ENCODE measurements at places on chromosomes 5 and 9.

- DNase-seq, result no peak
Observed at GRCh38 chr9:94813379-94813778, 86.9 kb downstream of the AOPEP start.

- DNase-seq, result no peak
Observed at GRCh38 chr5:102010644-102011043, 285.4 kb downstream of the SLCO4C1 start.

GRCh38 chr9:131697097-131697496, 42.8 kb downstream of the RAPGEF1 start:
- no peak for DNase-seq

DNA sequence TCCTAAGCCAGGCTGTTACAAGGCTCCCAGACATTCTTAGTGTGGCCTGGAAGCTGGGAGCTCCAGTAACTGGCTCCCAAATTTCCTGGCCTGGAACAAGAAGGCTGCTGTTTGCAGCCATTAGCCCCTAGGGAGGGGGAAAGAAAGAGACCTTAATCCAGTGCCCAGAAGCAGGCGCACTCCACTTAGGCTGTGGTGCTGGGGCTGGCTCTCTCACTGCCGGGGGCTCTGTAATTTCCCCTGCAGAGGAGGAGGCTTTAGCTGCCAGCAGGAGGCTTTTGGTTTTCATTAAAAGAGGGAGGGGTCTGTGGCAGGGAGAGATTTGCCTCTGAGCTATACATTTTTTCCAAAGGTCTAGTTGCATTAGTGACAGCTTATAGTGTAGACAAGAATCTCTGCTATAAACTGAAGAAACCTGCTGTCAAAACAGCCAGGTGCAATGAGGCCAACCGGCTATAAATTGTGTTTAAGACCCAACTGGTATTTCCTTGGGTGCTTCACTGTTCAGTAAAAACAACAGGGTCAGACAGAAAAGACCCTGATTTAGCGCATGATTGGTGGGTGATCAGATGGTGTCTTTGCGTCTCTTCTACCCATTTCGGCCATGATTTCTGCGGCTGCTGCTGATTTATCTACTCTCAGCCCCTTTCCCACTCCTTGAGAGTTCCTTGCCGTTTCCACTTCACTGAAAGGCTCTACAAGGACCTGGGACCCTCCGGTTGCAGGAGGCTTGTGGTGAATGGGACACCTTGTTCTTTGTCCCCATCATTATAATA, 254.6 kb downstream of the AOPEP start:
- no peak for DNase-seq

GRCh38 chr5:80755626-80756025, 100.8 kb upstream of the DHFR start:
- DNase-seq, result no peak

Data from erythroblast (primary cell).